SJSA1 (cell line): ENCODE measurements at places on chromosomes 4 and X. TPM values are rescaled to one million over a fixed set of nuclear protein-coding genes. Genes with fewer than 3 reads are reported as not detected.

Gene SCARB2
- total RNA-seq, result 125 and 145 TPM in 2 replicates

Gene SSX2B
- total RNA-seq, result not detected in 2 replicates

Gene GPC4
- total RNA-seq, result 22.3 and 25.8 TPM in 2 replicates

Gene SYN1
- total RNA-seq, result 0.53 and 1.5 TPM in 2 replicates

Gene LANCL3
- total RNA-seq, result 0.03 TPM in 1 of 2 replicates, not detected in the other

Gene ITIH6
- total RNA-seq, result not detected in 2 replicates

GRCh38 chr4:4625488-4625887, 83.6 kb upstream of the STX18 start:
- H3K4me1 ChIP-seq, result no peaks in the 10 kb centered on the region
- no peak for DNase-seq
- H3K27ac ChIP-seq, result no peak overlapping the region
- H3K36me3 ChIP-seq, result no peaks in the 10 kb centered on the region

DNA sequence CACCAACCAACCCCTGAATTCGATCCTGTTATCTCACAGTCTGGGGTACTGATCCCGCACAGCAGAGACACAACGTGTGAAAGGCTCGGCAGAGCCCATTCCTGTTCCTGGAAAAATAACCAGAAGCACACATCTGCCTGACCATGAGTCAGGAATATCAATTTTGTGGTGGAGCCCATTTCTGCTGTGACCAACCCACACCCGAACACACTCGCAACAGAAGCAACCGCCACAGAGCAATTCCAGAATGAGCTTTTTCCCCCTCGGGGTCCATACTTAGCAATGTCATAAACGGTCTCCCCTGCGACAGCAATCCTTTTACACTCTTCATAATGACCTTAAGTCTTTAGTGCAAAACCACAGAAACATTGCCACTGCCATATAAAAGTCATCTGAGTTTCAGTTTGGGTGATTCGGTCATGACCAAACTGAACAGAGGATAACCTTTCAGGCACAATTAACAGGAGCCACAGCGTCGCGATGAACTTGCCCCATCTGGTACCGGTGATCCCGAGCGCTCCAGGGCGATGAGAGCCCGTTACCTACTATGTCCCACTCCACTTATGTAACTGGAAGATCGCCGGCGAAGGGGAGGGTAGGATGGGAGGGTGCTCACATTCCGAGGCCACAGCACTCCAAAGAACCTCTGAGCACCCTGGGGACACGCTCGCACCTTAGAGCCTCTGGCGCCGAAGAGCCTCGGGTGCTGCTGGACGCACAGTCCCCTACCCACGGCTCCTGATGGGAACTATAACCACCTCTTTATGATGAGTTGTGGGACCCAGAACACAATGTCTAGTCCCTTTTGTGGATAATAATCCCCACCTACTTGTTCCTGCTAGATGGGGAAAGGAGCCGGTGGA, 1.1 kb downstream of the MECP2 start:
- peaks cover 3% of the 10 kb centered on the region; the same call in 1 of the 2 replicates for H3K36me3 ChIP-seq
- H3K4me1 ChIP-seq, result peaks cover 9% of the 10 kb centered on the region; the same call in 1 of the 2 replicates
- no peak for DNase-seq
- H3K27me3 ChIP-seq, result no peaks in the 10 kb centered on the region

- peak; percentile 16 for DNase-seq
- H3K4me1 ChIP-seq, result peaks cover 19% of the 10 kb centered on the region
- H3K4me3 ChIP-seq, result no peak overlapping the region
- no peaks in the 10 kb centered on the region for H3K36me3 ChIP-seq
- H3K27ac ChIP-seq, result no peak overlapping the region
These were observed 186.1 kb downstream of the CAMK2D start for GRCh38 chr4:113575401-113575800.
